Stimulated activated CD4-positive, alpha-beta T cell treated with anti-CD3 and anti-CD28 coated beads, Interleukin-2, amount 100 ng/mL, for 24 hours (primary cell): ENCODE measurements at places on chromosomes 2 and 18.

DNA sequence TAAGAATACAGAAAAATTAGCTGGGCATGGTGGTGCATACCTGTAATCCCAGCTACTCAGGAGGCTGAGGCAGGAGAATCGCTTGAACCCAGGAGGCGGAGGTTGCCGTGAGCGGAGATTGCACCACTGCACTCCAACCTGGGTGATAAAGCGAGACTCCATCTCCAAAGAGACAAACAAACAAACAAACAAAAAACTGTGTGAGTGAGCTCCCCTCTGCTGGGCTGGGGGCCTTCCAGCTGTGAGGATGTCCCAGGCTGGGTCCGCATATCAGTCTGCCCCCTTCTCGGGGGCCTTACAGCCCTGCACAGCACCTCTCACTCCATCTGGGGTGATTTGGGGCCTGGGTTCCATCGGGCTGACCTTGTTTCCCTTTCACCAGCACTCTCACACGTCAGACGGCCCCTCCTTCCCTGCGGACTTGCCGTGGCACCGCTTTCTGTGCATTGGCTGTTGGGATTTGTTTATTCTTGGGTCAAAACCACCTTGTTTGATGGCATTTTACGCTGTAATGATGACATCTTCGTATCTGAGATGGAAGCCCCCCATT, 2.8 kb upstream of the KLHL30 start:
- no peak for DNase-seq

DNA sequence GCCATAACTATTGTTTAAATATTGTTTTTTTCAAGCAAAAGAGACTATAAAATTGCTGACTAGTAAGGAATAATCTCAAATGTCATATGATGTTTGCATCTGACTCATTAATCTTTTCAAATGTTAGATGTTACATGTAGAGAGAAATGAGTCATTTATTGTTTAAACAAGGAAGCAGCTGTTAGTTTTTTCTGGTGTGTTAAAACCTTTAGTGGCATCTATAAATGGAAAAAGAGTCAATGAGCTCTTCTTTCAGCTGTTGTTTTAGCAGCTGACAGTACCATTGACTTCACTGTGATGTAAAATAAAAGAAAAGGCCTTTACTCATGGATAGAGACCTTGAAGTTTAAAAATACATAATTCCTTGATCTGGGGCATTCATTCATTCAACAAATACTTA, 1.8 kb upstream of the KLHL41 start:
- DNase-seq, result no peak

DNA sequence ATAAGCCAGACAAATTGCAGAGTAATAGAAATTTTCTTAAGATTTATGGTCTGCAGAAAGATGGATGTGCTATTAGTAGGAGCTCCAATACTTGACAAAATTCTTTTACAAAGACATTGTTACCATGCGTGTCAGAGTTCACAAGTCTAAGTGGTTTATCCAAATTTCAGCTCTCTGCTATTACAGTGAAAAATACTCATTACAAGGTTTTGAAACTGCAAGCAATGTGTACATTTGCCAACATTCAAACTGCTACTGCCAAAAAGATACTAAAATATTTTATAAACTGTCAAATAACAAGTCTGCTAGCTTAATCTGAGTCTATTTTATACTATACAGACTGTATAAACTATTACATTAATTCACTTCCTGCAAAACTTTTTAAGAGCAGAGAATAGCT, 1341.5 kb upstream of the ACVR2A start:
- DNase-seq, result no peak

DNA sequence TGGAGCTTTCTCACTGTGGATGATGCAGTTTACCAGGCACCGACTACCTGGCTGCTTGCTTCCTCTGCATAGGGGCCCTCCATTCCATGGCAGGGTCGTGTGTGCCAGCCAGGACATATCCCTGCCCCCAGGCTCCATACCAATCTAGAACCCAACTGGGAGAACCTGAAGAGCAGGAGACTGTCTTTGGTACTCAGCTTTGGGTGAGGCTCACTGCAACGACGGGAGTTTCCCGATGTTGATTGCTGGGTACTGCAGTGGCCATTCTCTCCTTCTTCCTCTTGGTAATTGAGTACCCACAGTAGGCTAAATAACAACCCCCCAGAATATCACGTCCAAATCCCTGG, 133.3 kb upstream of the SERTAD2 start:
- no peak for DNase-seq

GRCh38 chr2:157758586-157758985, 117.5 kb downstream of the ACVR1 start:
- no peak for DNase-seq

GRCh38 chr2:234139755-234140154, 89.3 kb downstream of the SPP2 start:
- DNase-seq, result no peak

DNA sequence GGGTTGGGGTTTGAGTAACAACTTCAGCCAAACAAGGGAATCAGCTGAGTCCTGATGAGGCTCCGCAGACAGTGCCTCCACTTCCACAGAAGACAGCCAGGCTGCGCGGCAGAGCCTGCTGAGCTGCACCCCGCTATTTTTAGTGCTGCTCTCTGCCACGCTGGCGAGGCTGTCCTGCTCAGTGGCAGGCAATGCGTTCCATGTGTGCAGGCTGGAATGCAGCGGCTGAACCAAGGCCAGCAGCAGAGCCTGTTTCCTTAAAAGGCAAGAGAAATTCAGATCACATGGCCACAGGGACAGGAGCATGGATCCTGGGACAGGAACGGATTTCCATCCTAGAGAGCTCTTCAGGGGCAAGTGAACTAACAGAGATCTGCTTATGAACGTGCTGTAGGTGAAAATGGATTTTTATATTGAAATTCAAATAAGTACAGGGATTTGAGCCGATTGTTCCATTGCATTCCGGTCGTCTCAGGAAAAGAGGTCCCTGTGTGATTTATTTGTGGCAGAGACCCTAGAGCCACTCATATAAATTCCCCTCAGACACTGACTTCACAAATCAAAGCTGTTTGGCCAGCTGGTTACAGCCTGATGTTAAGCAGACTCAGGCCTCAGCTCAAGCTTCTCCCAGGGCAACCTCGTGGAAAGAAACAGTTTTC, 98.7 kb downstream of the COL6A3 start:
- no peak for DNase-seq

- no peak for DNase-seq
Measured at GRCh38 chr2:172623249-172623965, 67.5 kb downstream of the PDK1 start.

DNA sequence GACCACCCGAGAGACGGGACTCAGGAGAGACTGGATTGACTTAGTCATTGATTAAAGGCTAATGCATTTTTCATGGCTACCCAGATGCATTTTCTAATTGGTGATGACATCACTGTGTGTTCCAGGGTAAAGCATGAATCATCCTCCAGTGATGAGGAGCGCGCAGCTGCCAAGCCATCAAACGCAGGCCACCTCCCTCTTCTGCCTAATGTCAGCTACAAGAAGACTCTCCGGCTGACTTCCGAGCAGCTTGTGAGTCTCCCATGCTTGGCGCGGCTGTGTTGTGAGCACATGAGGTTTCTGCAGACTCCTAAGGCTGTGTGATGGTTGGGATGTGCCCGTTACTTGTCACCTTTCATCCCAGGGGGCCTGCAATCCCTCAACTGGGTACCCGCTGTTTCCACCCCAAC, 56.4 kb downstream of the LPIN1 start:
- DNase-seq, result no peak

DNA sequence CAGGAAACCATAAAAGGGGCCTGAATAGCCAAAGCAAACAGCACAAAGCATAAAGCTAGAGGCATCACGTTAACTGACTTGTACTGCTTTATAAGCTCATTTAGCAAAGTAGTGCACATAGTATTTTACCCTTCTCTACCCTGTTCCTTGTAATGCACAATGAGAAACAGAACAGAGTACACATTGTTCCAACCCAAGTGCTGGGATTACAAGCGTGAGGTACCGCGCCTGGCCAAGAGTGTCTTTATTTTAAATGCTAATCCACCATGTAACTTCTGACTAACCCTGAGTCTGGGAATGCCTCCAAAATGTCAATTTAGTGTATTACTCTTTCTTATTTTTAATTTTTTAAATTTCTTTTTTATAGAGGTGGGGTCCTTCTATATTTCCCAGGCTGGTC, 46.4 kb upstream of the STON1 start:
- DNase-seq, result no peak

DNA sequence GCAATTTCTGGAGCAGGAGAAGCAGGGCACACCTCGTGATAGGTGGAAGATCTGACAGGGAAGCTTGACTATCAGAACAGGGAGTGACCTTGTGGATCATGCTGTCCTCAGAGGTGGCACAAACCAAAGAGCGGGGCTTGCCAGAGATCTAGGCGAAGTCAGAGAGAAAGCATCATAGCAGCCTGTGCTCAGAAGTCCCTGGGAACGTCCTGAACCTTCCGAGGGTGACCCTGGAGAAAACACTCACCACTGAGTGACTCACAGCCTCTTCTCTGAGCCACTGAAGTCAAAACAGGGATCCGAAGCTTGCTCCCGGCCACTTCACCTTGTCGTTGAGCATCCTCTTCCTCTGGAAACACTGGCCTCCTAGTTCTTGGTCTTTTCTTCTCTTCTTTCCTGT, 56.7 kb downstream of the IL1R2 start:
- no peak for DNase-seq

GRCh38 chr2:36287363-36288275, 68.0 kb upstream of the CRIM1 start:
- peak; percentile 16 for DNase-seq

DNA sequence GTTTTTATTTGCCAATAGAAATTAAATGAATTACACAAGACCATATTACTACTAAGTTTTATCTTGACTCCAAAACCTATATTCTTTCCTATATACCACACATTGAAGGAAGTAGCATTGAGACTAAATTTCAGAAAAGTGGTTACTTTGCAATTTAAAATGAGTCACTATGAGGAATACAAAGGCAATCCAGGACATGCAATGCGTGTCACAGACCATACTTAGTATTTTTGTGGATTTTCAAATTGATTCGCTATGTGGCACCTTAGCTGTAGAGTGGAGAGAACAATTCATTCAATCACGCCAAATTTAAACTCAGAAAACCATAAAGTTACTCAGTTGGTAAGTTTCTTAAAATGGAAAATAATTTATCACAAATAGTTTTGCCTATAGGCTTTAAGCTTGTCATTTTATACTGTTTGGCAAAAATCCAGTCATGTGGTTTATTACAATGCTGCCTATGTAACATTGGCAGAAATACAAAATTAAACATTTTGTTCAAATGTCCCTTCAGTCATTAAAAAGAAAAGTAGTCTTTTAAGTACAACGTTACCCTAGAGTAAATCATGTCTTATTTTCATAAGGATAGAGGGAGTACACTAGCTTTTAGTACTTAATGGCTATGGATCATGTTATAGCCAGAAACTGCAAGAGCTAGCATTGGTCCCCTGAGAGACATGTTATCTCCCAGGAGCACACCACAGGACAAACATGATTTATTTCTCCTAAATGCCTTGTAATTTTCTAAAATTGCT, 222.8 kb upstream of the CDH7 start:
- DNase-seq, result no peak

GRCh38 chr2:239084007-239084406, 236.1 kb downstream of the TWIST2 start:
- no peak for DNase-seq
